ENCODE measurements at places on chromosomes 6 and 20.

DNA sequence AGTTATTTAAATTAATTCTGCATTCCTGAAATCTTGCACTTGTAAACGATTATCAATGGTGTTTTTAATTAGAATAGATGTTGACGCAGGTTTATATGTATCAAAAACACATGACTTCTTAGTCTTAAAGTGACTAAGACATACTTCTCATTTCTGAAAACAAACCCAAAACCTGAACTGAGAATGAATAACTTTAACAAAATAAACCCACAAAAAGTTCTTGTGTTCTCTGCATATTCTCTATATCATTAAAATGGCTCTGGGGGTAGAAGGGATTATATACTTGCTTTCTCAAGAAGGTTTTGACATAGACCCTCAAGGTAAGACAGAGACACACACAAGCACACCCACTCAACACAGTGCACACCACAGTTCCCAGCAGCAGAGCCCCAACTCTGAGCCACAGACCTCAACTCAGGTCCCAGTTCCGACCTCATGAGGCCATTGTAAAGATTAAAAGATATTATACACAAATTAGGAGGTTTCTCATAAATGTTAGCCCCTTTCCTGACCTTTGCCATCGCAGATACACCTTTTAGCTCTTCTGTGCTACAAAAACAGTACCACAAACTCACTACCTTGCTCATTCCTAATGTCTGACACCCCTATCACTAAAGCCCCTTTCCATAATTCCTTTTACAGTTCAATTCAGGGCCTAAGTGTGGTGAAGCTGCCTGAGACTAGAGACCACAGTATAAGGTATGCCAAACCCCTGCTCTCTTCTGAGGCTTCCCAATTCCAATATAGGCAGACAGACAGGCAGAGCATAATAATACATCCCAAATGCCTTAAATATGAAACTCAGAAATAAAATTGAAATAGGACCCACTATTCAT lies 267.8 kb downstream of the PTPRK start:
- no peak for DNase-seq

- DNase-seq: no peak
These were observed 119.8 kb downstream of the HUS1B start for GRCh38 chr6:537114-537513.

- no peak for DNase-seq
These were observed 47.0 kb upstream of the TBX18 start for GRCh38 chr6:84811351-84811750.

- no peak for DNase-seq
These were observed 139.4 kb upstream of the RREB1 start for GRCh38 chr6:6968357-6968730.

DNA sequence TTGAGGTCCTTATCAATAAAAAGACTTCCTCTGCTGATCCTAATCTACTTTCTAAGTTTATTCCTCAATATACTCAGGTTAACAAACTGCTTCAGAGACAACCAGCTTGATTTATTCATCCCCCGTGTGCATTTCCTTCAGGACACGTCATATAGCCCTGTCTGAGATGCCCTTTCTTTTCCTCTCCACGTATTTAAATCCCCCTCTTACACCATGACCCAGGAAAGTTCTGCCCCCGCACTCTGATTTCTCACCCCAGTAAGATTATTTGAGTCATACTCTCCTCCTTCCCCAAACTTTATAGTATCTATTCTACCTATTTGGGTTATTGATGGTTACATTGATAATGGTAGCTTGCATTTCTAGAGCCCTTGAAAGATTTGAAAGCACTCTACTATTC lies 9.8 kb upstream of the CGA start:
- DNase-seq: no peak

GRCh38 chr20:19944772-19945459 lies 72.2 kb upstream of the NAA20 start:
- DNase-seq: no peak

GRCh38 chr6:34695729-34696188 lies 808 bp downstream of the ILRUN start:
- no peak for DNase-seq

GRCh38 chr6:165580136-165580535 lies 82.9 kb downstream of the PDE10A start:
- no peak for DNase-seq

GRCh38 chr6:160321729-160322505 lies 26.3 kb upstream of the SLC22A3 start:
- DNase-seq: no peak

DNA sequence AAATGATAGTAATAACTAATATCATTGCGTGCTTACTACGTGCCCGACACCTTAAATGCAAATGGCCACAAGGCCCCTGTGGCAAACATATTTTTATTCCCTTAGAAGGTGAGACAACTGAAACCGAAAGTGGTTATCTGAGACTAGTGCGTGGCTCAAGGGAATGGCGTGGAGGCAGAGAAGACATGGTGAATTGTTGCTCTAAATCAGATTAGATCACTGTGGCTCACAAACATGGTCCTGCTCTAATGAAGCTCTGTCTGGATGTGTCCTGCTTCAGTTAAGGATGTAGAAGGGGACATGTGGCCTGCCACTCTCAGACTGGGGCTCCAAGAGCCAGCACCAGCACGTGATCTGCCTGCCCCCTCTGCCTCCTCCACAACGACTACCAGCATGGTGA lies 124.2 kb upstream of the GMDS start:
- DNase-seq: no peak

DNA sequence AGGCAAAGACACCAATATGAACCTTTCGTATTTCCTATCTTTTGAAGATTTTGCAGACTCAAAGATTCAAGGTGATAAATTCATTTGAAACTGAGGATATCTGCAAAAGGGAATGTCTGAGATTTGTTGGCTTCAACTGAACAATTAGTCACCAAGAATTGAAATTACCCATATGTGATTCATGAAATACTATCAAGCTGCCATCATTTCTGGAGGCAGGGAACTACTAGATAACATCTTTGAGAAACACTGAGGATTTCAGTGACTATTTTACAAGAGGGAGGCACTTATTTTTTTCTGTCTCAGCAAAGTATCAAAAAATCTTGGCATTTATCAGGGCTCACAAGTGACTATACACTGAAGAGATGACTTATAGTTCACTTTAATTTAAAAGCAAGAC lies 39.8 kb upstream of the MMS22L start:
- no peak for DNase-seq

GRCh38 chr6:143482593-143482992 lies 28.9 kb downstream of the FUCA2 start:
- DNase-seq: no peak

DNA sequence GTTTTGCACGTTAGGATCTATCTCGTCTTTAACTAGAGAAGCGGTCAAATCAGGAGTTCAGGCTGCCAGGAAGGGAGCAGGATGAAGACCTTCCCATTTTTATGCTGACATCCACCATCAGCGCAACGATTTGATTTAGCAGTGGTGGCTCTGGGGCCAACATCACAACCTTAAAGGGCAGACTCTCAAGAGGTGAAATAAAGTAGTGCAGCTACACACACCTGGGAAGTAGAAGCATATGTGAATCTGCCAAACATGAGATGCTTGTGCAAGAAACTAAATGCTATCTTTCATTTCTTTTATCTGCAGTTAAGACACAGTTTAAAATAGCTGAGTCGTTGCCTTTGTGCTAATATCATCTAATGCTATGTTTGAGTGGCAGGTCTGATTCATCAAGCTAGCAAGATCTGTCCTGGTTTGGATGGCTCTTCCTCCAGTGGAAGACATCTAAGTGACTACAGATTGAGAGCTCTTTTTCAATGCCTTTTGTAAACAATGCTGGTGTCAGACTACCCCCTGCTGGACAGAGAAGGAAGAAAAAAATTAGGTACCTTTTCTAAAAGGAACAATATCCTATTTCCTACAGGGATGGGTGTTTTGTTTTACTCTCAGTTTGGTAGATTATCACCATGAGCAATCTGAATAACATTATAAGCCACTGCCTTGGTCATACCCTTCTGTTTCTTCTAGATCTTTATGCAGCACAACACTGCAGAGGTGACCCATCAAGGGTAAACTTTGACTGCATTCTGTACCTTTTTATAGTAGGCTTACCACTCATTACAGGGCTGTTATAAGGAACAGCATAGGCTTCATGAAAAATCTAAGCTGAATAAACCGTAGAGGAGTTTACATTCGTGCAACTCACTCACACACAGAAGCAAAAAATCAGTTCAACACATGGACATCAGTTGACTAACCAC lies 171.6 kb upstream of the FBXL4 start:
- peak; percentile 29 for DNase-seq

- DNase-seq: peak; percentile 60
These were observed 15.8 kb upstream of the RNF182 start for GRCh38 chr6:13908955-13909381.

GRCh38 chr6:19836799-19837510 lies at the start of gene ID4:
Gene ID4 (plus strand): TSS chr6:19837370. CDS start chr6:19837755, 385 bp downstream.
- DNase-seq: no peak

DNA sequence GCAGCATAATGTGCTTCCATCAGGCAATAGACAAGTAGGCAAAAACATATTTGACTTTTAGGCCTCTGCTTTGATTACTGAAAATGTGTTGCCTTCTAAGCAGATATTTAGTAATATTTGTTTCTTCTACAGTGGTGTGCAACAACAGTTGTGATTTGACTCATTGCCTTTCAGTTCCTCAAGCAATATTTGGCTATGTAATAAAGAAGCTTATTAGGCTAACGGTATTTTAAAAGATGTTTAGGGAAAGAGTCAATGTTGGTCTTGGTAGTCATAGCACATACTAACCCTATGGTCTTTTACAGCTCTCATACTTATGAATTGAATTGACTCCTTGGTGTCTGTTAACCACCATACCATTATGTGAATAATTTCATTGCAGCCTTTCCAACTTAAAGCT lies 124.1 kb downstream of the GRIK2 start:
- DNase-seq: no peak

DNA sequence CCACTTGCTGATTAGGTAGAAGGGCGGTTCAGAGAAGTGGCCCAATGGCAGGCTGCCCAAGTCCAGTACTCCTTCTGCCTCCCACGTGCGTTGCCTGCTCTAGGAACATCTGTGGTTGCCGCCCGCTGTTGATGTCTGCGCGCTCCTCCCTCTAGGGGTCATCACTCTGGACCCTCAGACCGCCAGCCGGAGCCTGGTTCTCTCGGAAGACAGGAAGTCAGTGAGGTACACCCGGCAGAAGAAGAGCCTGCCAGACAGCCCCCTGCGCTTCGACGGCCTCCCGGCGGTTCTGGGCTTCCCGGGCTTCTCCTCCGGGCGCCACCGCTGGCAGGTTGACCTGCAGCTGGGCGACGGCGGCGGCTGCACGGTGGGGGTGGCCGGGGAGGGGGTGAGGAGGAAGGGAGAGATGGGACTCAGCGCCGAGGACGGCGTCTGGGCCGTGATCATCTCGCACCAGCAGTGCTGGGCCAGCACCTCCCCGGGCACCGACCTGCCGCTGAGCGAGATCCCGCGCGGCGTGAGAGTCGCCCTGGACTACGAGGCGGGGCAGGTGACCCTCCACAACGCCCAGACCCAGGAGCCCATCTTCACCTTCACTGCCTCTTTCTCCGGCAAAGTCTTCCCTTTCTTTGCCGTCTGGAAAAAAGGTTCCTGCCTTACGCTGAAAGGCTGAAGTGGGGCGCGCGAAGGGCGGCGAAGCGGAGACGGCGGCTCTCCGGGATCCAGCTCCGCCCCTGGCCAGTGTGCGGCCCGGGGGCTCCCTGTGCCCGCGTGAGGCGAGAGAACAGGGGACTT lies 8.5 kb downstream of the TRIM15 start:
- DNase-seq: no peak

GRCh38 chr6:135627092-135627715 lies 129.7 kb upstream of the AHI1 start:
- no peak for DNase-seq

GRCh38 chr6:101085327-101085726 lies 204.2 kb upstream of the ASCC3 start:
- no peak for DNase-seq

DNA sequence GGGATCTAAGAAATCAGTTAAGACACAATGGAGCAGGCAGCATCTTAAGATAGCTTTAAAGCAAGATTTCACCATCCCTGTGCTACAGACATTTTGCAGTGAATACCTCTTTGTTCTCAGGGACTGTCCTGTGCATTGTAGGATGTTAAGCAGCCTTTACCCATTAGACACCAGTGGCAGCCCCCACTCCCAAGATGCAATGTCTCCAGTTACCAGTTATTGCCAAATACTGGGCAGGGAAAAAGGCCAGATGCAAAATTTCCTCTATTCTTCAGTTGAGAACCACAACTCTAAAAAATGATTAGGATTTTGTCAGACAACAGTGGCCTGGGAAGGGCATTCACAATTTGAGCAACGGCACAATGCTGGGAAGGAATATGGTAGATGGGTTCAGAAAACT lies 6.1 kb downstream of the FBXO5 start:
- DNase-seq: no peak

GRCh38 chr6:81734081-81734480 lies 18.4 kb downstream of the TENT5A start:
- no peak for DNase-seq

DNA sequence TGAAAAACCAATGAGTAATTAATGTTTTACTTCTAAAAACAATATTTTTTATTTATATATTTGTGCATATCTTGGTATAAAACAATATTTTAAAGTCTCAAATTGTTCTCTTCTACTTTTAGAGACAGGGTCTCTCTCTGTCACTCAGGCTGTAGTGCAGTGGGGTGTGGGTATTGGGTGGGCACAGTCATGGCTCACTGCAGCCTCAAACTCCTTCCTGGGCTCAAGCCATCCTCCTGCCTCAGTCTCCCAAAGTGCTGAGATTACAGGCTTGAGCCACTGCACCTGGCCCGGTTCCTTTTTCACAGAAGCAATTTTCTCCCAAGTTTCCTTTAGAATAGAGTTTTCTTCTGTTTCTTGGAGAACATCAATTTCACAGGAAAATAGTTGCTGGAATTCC lies 102.8 kb downstream of the TMEM242 start:
- DNase-seq: no peak

GRCh38 chr20:15976047-15976736 lies 597.1 kb downstream of the KIF16B start:
- no peak for DNase-seq

DNA sequence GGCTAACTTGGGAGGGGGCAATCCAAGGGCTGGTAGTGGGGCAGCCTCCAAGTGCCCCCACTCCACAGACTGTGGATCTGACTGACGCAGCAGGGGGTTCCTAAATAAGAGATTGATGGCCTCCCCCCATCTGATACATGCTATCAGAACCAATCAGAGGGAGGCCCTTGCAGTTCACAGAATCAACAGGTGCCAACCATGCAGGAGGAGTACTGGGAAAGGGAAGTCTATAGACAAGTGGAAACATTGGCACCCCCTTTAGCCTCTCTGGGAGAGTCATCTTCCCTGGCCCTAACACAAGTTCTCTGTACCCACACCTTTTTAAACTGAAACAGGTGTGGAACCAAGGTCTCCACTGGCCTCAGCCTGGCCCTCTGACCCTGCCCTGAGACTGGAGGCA lies 145.8 kb downstream of the OR2B2 start:
- no peak for DNase-seq

GRCh38 chr6:699319-699718 lies 6.4 kb upstream of the EXOC2 start:
- no peak for DNase-seq

All from CD4-positive, alpha-beta T cell treated with Interleukin-15 for 4 hours (primary cell).